ENCODE measurements at places on chromosomes 4 and X. TPM values are rescaled to one million over a fixed set of nuclear protein-coding genes. Genes with fewer than 3 reads are reported as not detected.

DNA sequence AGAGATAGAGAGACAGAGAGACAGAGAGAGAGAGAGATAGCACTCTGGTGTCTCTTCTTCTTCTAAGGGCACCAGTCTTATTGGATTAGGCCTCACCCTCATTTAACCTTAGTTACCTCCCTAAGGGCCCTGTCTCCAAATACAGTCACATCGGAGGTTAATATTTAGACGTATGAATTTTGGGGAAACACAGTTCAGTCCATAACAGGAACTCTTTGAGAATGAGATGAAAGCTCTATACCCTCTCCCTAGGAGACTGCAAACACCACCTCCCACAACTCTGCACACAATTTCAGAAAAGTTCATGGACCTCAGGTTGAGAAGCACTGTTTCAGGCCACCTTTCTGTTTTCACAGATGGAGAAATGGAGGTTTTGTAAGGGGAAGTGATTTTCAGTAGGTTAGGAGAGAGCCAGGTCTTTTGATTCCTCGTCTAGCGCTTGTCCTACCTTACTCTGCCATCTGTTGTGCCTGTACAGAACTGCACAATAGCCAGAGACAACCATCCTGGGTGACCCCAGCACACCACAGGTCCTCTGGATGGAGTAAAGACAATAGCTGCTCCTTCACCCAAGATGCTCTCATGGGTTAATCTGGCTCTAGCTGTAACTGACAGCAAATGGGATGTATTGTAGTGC, 16.9 kb upstream of the LOC101059915 start:
- peak; percentile 24 for DNase-seq

DNA sequence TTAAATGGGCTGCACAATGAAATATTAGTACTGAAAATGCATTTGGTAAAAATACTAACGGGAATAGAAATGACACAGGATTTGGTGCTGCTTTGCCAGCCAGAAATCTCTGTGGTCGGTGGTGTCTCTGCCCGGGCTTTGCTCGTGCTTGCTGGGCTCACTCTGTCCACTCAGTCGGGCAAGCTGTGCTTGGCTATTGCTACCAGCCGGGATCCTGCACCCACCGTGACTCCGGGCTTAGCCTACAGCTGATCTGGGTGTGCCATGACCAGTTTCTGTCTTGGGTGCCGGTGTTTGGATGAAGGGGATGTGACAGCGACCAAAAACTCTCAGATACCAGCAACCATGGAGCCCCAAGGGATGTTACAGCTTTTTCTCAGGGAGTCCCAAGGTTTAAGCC, 487.7 kb downstream of the TECRL start:
- no peak for DNase-seq

GRCh38 chrX:150200820-150201287, 162.3 kb upstream of the MAMLD1 start:
- peak; percentile 71 for DNase-seq

DNA sequence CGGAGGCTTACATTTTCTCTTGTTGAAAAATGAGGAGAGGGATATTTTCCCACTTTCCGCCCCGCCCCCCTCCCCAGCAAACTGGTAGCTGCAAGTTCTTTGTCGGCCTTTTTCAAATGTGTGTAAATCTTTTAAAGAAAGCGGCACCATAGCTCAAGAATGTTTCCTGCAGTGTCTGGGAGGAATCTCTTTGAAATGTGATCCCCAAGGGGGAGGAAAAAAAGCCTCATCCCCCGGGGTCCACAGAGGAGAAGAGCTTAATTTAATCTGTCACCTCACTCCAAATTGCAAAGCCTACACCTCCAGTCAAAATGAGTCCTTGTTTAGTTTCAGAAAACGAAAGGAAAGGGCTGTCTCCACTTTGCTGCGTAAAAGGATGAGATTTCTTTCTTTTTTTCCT, 34.8 kb downstream of the ASMT start:
- no peak for DNase-seq

Gene C1QTNF7
- not detected for total RNA-seq

Gene SLC4A4
- total RNA-seq = 0.26 TPM
